ENCODE measurements at places on chromosomes 16 and 17. TPM values are rescaled to one million over a fixed set of nuclear protein-coding genes. Genes with fewer than 3 reads are reported as not detected.

OR3A3 gene
- not detected for total RNA-seq

DNA sequence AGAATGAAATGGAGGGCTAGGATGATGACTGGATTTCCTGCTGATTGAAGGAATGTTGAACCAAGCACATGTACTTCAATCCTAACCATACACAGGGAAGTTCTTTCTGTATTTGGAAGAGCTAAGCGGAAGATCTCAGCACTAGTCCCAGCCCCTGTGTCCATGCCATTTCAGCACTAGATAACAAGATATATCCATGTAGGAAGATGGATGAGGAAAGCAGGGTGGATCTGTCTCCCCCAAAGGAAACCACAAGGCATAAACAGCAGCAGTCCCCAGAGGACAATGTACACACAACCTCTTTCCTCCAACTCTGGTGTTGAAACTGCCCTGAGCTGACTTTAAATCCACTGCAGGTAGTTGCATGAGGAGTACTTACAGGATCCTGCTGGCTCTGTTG, 75.1 kb downstream of the GRIN2A start:
- no peak for DNase-seq

DNA sequence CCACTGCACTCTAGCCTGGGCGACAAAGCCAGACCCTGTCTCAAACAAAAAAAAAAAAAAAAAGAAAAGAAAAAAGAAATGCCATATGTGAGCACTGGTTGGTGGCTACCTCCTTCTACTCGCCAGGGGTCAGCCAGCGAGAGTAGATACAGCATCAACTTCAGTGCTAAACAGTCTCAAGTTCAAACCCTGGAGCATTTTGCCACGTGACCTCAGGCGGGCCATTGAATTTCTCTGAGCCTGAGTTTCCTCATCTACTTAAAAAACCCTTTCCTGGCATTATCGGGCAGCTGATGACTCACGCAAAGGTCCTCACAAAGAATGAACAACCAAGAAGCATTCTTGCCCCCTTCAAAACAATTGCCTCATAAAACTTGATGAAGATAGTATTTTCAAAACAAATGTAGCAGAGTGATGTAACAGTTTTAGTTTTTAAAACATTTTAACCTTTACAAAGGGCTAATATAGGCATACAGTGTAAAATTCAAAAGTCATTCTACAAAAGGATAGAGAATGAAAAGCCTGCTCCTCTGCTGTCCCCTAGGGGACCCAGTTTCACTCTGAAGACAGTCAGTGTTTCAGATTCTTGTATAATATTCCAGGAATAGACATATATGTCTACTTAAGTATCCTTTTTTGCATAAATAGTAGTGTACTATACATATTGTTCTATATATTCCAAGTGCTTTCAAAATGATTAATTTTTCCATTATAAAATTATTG, 28.4 kb downstream of the DNAH2 start:
- no peak for DNase-seq

DNA sequence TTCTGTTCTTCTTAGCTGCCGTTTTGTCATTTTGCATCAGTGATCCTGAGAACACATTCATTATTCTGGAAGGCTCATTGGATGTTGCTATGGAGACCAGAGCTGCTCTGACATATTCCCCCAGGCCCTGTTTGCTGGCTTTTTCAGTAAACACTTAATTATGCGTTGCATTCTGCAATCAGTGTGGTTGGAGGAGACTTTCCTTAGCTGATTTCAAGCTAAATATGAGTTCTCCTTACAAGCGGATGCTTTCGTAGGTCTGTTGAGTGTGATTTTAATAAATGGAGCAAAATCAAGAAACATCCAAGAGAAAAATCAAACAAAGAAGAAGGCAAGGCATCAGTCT, 38.2 kb upstream of the NUDT7 start:
- no peak for DNase-seq

GRCh38 chr17:66654764-66655163, 180.2 kb upstream of the CACNG5 start:
- no peak for DNase-seq
